ENCODE measurements at places on chromosomes 12 and 14.

DNA sequence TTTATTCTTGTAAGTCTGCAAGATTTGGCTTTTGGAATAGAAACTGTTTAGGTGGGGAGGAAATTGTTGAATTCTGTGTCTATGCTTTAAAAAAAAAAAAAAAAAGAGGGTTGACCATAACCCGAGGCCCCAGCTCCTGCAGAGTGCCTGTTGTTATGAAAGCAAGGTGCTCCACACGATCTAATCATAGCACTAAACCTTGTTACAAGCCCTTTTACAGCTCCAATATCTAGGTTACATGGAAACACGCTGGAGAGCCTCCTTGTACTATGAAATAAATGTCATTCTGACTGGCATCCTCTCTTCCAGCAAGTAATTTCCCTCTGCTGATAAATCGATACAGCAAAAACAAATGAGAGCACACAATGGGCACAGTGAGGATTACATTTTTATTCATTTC lies 303.1 kb upstream of the SOX5 start:
- no peak for DNase-seq

- DNase-seq: no peak
Observed at GRCh38 chr12:13976028-13976584, 5.3 kb downstream of the GRIN2B start.

- no peak for DNase-seq
Observed at GRCh38 chr14:58072288-58073071, 79.5 kb downstream of the ARMH4 start.

DNA sequence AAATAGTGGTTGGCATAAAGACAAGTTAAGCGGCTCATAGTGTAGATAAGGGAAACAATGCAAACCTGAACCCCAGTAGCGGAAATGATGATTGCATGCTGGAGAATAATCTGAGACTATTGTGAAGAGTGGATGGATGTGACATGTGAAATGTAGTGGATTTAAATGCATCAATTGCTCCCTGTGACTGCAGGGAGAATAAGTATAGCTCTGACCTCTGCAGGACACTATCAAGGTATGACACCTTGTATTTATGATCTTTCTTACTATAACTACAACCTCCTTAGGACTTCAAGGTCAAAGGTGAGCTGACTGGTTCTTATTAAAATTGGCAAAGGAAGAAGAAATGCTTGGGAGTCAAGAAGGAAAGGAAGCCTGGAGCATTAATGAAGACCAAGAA lies 285.6 kb downstream of the GRIN2B start:
- DNase-seq: no peak

GRCh38 chr14:45072126-45072525 lies 11.8 kb upstream of the PRPF39 start:
- DNase-seq: no peak

- no peak for DNase-seq
Observed at GRCh38 chr14:91866511-91867295, 633 bp downstream of the TC2N start.

DNA sequence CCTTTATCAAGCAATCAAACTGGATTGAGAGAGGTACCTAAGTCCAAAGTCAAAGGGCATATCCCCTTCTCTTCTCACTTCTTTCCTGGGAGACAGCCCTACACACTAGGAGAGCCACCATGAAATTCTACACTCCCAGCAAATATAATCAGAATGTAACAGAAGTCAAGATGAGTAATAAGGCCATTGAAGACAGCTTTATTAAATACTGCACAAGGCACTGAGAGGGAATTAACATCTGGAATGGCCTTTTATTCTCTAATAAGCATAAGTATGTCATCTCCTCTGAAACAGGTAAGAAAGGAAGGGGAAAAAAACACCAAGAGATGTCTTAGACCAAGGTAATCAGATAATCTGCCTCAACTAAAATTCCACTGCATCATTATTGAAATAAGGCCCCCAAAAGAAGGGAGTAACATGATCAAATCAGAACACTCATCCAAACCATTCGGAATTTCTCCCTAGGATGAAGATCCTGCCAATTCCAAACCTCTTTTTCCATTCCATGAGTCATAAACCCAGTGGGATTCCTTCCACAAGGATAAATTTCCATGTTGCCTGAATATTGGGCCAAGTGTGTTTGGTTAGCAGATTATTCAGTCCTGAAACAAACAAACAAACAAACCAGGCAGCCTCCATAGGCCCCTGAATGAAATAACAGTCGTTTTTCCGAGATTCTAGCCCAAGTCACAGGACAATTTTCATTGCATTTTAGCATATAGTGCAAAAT lies 19.9 kb downstream of the SLC35F4 start:
- DNase-seq: no peak

DNA sequence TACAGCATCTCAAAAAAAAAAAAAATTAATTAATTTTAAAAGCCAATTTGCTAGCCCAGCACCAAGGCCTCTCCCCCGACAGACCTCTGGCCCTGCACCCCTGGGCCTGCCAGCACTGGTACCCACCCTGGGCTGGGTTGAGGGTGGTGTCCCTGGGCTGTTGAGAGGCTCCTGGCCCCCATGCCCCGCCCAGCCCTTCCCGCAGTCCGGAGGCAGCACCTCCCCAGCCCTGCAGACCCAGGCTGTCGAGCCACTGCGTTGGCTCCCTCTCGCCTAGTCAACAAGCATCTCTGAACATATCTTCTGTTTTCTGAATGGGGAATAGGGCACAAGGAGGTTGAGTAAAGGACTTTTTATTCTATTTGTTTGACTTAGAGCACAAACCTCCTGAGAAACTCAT lies 87.1 kb downstream of the FBXL14 start:
- no peak for DNase-seq

DNA sequence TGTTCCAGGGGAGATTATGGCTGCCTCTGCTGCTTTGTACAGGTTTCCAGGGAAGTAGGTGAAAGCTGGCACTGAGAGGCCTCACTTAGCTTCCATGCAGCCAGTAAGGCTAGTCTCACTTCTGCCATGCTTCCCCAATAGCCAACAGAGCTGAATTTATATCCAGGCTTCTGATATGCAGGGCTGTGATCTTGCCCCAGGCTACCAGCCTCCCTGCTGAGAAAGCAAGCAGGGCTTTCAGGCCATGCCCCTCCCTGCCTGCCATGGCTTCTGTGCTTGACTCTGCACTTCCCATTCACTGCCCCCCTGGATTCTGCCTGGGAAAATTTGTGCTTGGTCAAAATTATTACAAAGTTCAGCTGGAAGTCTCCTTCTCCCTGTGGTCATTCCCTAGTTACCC lies 302.1 kb upstream of the FBXO33 start:
- no peak for DNase-seq

- DNase-seq: no peak
Observed at GRCh38 chr14:95069547-95069946, 87.8 kb downstream of the DICER1 start.

DNA sequence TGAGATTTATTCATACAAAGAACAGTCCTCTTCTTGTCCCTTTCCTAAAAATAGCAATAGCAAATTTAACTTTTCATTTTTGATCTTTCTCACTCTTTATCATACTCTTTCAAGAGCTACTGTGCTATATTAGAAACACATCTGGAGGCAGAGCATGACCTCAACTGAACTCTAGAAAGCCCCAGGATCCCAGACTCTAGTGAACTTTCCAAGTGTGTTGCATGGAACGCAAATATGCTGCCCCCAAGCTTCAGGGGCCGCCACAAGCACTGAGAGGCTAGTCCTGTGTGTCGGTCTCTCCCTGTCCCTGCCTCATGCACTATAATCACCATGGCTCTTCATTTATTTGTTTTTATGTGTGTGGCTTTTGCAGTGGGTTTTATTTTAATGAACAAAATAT lies 38.7 kb upstream of the ZNF641 start:
- no peak for DNase-seq

DNA sequence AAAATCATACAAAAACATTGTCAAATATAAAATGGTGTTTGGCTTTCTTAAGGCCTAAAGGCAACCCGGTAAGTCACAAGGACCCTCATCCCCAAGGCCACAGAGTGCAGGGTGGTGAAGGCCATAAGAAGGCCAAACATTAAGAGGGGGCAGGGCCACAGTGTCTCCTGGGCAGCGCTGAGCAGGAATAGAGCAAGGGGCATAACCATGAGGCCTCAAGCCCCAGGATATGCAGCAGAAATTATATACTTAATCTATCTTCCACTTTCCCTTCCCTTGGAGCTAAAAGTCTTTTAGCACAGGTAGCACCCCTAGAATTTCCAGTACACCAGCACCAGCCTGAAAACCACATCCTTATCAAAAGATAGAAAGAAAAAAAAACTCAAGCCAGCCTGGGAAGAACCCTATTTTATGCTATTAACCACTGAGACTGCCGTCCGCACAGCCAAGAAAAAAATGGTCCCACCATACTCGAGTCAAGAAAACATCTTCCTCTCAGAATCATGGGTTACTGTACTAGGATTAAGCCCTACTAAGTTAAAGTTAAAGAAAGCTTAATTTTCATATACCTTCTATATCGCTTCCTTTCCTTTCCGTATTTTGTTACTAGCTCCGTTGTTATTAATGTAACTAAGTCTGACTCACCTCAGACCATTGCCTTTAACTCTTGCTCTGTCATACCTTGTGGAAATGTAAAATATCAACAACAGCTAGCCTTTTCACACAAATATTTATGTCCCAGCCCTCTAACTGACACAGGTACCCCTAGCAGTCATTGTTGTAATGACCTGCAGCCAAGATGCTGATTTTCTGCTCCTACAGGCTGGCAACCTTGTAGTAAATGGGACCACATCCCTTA lies 20.1 kb downstream of the KLRK1 start:
- DNase-seq: no peak

DNA sequence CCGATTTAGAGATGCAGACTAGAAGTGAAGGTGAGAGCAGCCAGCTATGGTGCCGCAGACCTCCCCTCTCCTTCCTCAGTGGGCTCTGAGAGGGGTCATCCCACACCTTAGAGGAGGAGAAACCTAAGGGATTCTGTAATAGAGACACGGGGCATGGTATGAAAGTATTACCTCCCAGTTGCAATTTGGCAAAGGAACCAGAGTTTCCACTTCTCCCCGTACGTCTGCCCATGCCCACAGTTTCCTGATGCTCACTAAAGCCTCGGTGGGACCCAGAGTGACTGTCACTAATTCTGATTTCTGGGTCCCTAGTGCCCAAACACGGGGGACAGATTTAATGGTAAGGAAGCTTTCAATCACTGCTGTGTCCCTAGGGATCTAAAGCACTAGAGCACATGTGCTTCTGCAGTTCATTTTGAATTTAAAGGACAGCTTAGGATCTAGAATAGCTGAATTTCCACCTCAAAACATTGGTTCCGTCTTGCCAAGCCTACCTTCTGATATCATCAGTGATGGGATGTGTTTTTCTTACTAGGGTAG lies 44.1 kb downstream of the DAD1 start:
- no peak for DNase-seq

DNA sequence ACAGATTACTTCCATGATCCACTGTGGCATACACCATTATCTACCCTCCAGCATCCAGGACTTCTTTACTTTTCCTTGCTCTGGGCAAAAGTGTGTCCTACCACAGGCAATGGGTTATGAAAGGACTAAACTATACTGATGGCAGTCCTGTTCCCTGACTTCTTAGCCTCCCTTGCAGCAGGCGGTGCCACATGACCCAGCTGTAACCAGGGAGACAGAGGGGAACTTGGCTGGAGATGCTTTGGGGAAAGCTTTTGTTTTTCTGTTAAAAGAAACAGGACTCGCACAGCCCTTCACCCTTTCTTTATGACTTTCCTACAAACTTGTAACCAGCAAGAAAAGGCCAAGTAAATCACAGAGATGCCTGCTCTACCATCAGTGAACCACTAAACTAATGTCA lies 394.4 kb downstream of the PCNX1 start:
- DNase-seq: no peak

DNA sequence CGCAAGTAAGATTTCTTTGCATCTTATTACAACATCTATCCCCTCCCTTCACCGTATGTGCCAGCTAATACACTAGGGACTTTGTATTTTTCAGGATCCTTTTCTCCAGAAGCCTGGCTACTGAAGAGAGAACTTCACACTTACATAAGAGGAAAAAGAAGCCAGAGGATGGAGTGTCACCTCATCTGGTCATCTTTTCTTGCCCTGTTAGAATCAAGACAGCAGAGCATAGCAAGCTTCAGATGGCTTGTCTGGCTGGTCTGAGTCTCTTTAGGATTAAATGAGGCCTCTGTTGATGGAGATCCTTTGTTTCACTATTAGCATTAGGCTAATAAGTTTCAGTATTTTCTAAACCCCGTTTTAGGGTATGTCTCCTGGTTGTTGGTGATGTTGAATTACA lies 14.4 kb upstream of the AACS start:
- DNase-seq: no peak

DNA sequence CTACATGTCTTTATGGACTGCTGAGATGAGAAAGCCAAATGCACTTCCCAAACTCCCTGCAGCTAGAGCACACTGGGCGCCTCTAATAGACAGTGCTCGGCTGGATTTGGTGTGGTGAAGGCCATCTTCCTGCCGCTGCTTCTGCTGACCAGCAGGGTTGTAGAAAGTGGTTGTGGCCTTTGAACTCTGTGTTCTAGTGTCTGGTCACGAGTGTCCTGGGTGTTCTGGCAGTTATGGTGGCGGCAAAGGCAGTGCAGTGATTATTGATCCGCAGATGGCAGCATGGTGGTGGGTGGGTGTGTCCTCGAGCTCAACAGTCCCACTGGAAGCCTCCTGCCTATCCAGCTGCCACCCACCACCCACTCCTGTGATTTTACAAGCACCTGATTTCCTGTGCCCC lies 43.4 kb downstream of the SMIM41 start:
- DNase-seq: no peak

DNA sequence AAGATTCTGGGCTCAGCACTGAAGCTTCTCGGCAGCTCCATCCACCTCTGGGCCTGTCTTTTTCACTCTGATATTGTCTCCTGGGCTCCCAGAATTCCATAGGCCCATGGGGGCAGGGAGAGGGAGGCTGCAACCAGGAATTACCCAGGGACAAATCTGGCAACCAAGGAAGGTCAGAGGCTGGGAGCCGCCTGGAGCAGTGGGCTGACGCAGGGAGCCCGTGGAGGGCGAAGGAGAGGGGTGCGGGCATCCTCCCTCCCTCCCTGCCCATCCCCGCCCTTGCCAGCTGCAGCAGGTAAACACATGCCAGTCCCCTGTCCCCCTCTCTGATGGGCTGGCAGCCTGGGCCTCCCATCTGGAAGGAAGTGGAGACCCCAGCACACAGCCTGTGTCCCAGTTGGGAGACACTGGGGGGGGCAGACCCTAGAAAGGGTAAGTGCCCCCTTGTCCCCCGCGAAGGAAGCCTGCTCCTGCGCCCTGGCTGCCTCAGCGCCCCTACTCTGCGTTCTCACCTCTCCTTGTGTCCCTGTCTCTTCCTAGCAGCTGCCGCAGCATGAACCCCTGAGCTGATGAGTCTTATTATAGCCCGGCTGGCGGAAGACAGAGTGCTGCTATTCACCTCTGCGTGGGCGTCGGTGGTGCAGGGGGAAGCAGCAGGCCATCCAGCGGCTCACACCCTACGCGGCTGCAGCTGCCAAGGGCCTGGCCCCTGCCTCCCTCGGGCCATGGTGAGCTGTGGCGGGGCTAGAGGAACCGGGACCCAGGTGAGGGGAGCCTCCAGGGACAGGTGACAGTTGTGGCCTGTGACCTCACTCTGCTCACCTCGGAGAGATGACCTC lies 6.7 kb downstream of the LRTM2 start:
- DNase-seq: no peak

GRCh38 chr12:74641262-74641661 lies 103.6 kb downstream of the ATXN7L3B start:
- no peak for DNase-seq
